ENCODE measurements at places on chromosomes 1 and 21. TPM values are rescaled to one million over a fixed set of nuclear protein-coding genes. Genes with fewer than 3 reads are reported as not detected.

Gene GRHL3
- 0.40 TPM for total RNA-seq

DNA sequence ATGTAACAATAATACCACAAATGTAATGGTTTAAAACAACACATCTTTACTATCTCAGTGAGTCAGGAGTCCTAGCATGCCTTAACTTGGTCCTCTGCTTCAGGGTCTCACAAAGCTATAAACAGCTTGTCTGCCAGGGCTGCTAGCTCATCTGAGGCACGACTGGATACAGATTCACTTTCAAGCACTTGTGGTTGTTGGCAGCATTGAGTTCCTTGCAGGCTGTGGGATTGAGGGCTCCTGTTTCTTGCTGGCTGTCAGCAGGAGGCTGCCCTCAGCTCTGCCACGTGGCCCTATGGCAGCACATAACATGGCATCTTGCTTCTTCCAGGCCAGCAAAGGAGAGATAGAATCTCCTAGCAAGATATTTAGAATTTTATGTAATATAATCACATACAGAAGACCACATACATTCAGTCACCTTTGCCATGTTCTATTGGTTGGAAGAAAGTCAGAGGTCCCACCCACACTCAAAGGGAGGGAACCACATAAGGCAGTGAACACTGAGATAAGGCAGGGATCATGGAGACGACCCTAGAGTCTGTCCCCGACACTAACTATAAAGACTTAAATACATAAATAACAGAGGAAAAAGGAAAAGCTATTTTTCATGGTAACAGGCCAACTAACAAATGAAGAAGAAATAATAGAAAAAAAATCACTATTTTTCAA lies 18.9 kb upstream of the IPP start:
- DNase-seq: no peak

Gene SLC5A9
- total RNA-seq: 20.6 TPM

- DNase-seq: no peak
Observed at GRCh38 chr1:200305806-200306205, 104.0 kb downstream of the ZNF281 start.

DNA sequence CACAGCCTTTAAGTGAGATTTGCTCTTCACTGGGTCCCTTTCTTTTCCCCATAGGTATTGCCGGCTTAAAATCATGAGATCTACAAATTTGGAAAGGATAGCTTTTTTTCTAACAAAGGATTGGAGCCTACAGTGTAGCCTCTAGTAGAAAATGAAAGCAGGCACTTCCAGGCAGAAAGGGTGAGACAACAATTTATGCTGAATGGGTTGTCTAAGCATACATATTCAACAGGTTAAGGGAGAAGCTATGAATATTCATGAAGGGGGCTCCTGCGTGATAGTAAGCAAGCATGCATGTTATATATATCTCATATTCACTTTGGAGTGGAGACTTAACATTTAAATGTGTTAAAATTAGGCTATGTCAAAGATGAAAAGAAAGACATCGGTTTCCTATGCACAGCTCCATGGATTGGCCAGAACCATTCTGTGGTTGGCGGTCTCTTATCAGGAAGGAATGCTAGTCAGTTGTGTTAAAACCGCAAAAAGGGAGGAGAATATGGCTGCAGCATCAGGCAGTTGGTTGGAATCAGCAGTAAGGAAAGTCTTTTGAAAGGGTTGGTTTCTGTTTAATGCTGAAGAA lies 66.0 kb downstream of the VCAM1 start:
- no peak for DNase-seq

Gene CD247
- total RNA-seq: 0.65 TPM

Gene PGLYRP4
- total RNA-seq: not detected
